ENCODE measurements at places on chromosomes 3 and 15. TPM values are rescaled to one million over a fixed set of nuclear protein-coding genes. Genes with fewer than 3 reads are reported as not detected.

DNA sequence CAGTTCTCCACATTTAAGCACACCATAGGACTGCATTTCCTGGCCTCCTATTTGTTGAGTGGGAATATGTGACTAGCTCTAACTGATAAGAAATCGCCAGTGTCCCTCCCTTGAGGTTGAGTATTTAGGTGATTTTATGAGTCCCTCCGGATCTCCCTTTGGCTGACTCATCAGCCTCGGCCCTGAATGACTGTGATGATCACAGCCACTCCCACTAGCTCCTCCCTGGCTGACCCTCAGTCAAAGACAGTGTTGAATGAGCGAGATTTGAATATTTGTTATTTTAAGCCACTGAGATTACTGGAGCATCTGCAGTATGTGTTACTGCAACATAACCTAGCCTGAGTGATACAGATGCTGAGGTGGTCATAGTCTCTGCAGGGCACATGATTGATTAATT, 515.3 kb downstream of the EPHB1 start:
- DNase-seq = no peak

- no peak for DNase-seq
Observed at GRCh38 chr15:42456531-42456930, 34.4 kb downstream of the ZNF106 start.

- no peak for DNase-seq
Observed at GRCh38 chr3:191342411-191342810, 12.1 kb upstream of the UTS2B start.

GRCh38 chr3:55664387-55664786, 177.3 kb upstream of the WNT5A start:
- no peak for DNase-seq

GRCh38 chr3:186220365-186220764, 111.5 kb upstream of the ETV5 start:
- no peak for DNase-seq

Gene CHRNA7
- total RNA-seq = not detected

Gene STAB1
- 11.3 TPM for total RNA-seq

Gene MGLL
- 2.4 TPM for total RNA-seq
